ENCODE measurements at places on chromosomes 5 and 9. TPM values are rescaled to one million over a fixed set of nuclear protein-coding genes. Genes with fewer than 3 reads are reported as not detected.

OBP2B gene
- not detected for total RNA-seq

F12 gene
- not detected for total RNA-seq

ACSL6 gene
- total RNA-seq = 2.4 TPM

FGFR4 gene
- 0.28 TPM for total RNA-seq

NXNL2 gene
- not detected for total RNA-seq

Measured in heart right ventricle (tissue), 16 donors.